GM13977 (cell line): ENCODE measurements at places on chromosomes 7 and 10.

GRCh38 chr10:52030051-52030790, 283.9 kb upstream of the DKK1 start:
- DNase-seq, result no peak

DNA sequence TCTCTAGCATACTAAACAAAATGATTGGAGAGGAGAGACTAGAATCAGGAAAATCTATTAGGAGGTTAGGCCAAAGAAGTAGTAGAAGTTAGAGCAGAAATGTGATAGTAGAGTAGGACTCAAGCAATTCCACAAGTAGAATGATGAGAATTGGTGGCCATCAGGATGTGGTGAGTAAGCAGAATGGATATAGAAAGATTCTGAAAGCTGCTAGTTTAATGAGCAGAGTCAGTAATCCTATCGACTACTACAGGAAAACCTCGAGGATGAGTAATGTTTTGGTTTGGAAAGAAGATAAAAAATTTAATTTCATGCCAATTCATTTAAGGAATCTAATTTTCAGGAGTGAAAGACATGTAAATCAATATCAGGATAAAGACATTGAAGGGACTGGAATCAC, 648.3 kb upstream of the PHF14 start:
- no peak for DNase-seq

- DNase-seq, result no peak
These were observed 279.3 kb upstream of the SHH start for GRCh38 chr7:156091519-156092080.

DNA sequence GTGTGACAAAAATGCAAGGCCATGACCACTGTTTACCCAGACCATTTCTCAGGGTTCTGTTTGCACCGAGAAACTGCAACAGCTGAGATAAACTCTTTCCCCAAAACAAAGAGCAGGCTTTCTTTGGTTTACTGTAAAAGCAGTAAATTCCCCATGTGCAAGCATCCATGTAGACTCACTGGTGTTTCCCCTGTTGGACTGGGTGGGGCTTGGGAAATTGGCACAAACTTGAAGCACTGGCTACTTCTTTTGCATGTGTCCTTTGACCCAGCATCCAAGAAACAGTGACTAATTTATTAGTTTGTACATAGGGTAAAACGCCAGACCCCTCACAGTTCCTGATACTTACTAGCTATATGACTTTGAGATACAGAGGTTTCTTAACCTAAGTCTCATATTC, 12.3 kb downstream of the IQUB start:
- no peak for DNase-seq

DNA sequence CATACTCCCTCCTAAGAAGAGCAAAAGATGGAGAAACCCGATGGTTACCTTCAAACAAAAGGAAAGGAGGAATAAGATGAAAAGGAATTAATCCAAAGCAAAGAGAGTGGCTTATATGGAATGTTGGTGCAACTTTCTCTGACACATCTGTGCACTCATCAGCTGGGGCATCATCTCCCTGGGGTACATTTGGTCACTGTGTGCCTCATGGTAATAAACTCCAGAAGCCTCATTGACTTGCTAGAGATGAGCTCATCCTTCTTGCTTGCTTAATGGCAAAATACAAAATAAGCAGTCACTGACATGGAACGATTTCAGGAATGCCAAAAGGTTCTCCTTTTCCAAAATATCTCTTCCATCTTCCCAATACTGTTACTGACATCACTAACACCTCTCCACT, 22.5 kb downstream of the CAV1 start:
- DNase-seq, result no peak

DNA sequence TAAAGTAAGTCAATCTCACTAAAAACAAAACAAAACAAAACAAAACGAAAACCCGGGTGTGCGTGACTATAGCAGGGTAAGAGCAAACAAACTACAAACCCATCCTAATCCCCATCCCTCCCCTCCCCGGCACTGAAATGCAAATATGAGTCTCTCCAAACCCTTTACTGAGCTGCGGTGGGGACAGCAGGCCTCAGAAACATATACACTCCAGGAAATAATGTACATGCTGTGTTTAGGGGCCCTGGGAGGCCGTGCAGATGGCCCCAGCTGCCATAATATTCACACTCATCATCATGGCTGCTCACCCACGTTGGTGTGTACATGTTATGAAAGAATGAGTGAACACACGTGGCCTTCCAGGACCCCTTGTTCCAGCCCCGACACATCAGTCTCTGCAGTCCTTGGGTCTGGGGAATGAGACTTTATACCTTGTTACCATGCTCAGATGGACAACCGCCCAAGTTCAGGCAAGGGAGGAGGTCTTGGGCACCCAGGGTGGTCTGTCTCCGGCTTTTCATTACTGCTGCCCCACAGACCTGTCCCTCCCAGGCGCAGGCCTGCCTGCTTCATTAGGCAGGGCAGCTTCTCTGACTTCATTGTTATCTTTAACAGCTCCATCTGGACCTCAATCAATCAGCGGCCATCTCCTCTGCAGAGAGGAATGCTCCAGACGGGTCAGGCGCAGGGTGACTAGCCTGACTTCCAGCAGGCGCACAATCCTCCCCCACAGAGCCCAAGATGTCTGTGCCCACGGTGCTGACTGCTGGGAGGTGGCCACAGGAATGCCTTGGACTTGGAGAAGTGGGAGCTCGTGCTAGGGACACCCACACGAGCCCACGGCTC, 20.6 kb downstream of the HSPA12A start:
- DNase-seq, result no peak

DNA sequence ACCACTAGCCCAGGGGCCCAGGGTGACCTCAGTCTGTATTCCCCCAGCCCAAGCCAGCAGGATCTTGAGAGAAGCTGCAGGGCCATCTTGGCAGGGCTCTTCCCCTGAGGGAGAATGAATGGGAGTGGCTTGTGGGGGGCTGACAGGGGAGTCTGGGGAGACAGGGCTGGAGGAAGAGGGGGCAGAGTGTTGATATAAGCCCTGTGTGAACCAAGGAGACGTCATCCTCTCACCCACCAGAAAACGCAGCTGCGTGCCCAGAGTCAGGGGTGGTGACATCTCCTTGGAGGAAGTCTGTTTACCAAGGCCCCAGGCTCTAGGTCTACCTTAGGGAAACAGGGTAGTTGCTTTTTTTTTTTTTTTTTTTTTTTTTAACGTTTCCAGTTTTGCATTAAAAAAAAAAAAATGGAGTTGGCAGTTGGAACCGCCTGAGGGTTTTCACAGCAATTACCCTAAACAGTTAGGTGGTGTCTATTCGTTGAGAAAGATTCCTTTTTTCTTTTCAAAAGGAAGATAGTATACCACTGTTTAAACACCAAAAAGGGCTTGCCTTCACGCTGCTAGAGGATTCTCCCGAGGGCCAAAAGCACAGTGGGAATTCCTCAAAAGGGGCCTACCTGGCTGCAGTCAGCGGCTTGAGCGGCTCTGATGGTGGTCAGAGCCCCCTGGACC, 113.8 kb downstream of the PRPF18 start:
- no peak for DNase-seq

DNA sequence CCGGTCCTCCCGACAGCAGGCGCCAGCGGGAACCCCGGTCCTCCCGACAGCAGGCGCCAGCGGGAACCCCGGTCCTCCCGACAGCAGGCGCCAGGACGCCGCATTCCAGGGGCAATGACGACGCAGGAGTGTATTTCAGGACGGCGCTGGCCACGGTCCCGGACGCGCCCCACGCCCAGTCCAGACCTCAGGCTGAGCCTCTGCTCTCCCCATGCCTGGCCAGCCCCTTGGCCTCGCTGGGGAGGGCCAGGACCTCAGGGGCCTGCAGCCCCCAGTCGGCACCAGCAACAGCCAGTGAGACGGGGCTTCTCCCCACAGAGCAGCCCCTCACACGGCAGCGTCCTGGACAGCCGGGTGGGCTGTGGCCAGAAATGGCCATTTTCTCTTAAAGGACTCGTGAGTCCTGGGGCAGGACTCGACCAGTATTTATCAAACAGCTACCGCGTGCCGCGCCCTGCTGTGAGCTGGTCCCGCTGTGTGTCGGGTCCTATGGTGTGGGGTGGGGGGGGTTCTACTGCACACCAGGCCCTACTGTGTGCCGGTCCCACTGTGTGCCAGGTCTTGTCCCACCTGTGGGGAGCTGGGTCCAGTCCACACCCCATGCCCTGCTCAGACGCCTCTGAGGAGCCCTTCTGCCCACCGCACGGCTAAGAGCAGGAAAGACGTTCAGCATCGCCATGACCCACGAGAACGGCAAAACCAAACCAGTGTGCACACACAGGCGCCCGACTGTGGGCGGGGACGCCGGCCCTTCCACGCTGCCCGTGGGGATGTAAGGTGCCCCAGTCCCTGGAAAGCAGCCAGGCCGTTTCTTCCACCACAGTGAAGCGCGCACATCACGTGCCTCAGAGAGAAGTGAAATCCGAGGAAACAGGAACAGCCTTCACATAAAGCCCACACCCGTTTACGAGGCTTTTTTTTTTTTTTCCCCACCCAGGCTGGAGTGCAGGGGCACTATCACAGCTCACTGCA, 33.3 kb downstream of the GET4 start:
- DNase-seq, result no peak

- no peak for DNase-seq
These were observed 105.2 kb downstream of the FAS start for GRCh38 chr10:89095701-89096391.

GRCh38 chr7:6306471-6306870, 34.0 kb upstream of the CYTH3 start:
- DNase-seq, result no peak

GRCh38 chr10:104638861-104639589, 2.1 kb upstream of the SORCS3 start:
- DNase-seq, result peak; percentile 27

DNA sequence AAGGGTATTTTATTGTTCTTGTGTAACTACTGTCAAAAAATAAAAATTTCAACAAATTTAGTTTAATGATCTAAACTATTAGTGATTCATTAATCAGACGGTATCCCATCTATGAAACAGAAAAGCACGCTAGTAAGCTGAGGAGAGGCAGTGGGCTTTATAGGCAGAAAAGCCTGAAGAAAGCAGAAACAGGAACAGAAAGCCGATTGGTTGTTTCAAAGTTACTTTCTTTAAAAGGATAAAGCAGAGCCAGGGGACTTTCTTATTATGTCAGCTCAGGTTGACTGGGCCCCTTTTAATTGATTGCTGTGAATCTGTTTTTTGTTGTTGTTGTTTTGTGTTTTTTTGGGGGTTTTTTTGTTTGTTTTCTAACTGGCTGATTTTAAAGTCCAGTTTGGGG, 105.5 kb downstream of the TES start:
- peak; percentile 6 for DNase-seq

DNA sequence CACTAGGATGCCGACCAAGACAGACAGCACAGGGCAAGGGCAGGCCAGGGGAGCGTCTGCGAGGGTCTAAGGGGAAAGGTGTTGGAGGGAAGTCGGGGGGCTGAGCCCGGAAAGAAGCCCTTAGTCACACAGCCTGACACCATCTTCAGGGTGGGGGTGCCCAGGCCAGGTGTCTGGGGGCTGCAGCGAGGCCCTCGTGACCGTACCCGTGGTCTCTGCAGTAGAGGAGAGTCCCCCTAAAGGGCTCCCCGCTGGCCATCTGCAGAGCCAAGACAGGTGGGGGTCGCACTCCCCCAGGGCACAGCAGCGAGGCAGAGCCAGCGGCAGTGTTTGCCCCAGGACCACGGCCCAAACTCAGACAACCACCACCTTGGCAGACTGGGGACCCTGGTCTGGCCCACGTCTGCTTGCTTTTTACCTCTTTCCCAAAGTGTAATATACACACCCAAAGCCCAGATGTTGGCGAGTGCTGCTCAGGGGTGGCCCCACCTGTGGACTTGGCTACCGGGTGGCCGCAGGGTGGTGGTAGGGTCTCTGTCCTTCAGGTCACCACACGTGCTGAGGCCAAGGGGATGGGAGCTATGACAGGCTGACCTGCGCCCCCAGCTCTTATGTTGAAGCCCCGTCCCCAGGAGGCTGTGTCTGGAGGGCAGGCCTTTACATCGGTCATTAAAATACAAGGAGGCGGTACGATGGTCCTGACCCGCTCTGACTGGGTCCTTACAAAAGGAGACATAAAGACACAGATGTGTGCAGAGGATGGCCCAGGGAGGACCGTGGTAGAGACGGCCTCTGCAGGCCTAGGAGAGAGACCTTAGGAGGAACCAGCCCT, 107.4 kb downstream of the DNAJB6 start:
- no peak for DNase-seq

DNA sequence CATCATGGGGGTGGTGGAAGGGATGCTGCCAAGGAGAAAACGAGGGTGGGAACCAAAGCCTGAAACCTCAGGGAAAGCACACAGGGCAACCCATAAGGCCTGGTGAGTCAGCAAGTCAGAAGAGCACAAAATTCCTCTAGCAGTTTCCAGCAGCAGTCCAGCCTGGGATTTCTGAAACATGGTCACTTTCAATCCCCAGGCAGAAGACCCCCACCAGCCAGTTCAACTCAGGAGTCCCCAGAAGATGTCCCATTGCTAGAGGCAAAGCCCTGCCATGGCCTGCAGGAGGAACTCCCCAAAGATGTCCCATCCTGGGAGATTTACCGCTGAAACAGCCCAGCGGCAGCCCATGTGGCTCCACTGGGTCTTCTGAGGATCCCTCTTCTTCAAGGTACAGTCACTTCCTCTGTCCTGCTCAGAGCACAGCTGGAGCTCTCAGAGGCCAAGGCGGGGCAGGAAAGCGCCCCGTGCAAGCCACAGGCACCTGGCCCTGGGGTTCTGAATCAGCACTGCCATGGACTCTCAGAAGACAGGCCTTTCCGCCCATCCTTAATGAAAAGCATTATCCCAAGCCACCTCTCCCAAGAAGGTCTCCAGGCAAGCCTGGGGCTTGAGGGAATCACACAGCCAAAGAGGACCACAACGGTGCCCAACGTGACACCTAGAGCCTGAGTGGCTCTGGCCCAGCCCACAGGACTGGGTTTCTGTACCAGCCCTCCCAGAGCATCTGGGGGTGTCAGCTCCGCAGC, 196.9 kb downstream of the GRID1 start:
- DNase-seq, result no peak

GRCh38 chr10:89171996-89172395, 35.1 kb downstream of the CH25H start:
- no peak for DNase-seq

DNA sequence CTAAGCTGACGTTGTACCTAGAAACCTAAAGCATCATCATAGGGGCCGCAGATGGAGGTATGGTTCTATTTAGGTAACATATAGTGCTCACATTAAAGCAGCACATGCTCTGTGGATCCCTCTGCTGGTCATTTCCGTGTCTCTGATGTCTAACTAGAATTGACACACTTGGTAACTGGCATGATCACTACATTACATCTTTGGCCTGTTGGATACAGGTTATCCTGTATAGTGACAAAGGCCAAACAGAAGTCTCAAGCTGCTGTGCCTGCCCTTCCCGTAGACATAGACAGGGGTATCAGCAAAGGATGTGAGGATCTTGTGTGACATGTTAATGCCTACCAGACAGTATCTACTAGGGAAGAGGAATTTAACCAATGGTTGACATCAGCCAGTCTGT, 51.2 kb downstream of the KIF5B start:
- peak; percentile 46 for DNase-seq

DNA sequence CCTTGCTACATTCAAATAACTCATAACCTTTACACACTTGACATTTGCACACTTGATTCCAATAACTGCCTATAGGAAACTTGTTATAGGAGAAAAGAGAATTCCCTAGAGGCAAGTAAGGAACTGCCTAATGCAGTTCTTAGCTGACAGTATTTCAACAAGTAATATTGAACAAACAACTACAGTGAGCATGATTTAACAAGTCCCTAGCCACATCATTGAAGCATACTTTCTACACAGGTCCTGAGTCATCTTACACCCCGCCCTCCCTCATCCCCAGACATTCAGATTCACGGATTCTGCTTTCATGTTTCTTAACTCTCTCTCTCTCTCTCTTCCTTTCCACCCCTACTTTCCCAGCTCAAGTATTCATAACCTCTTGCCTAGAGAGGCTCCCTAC, 153.5 kb downstream of the LSM5 start:
- no peak for DNase-seq

- DNase-seq, result no peak
These were observed 65.8 kb upstream of the FRMD4A start for GRCh38 chr10:14396411-14397048.
